ENCODE measurements at places on chromosomes 11 and 22.

DNA sequence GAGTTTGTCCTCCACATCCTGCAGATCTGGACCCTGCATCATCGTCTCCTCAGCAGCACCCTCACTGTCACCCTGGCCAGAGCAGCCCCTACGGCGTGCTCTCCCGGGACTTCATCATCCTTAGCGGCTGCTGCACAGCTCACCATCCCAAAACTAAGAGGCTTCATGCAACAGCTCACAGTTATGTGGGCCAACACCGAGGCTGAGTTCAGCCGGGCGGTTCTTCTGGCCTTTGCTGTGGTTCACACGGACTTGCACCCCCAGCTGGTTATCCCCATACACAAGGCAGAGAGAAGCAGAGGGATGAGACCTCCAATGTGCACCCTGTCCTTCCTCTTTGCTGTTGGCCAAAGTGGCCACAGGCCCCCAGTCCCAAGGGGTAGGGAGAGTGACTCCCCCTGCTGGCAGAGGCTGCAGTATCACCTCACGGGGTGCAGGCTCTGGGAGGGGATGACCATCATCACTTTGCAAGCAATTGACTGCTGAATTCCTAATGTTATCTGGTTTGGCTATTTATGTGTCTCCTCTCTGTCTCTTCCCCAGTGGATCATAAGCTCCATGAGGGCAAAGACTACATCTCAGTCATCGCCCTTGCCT is 276.8 kb downstream of the BRD1 start:
- no peak for DNase-seq

- DNase-seq: no peak
These were observed 295.6 kb downstream of the NELL1 start for GRCh38 chr11:20964985-20965384.

GRCh38 chr11:118916842-118917388 is 8.8 kb downstream of the BCL9L start:
- DNase-seq: peak; percentile 65

DNA sequence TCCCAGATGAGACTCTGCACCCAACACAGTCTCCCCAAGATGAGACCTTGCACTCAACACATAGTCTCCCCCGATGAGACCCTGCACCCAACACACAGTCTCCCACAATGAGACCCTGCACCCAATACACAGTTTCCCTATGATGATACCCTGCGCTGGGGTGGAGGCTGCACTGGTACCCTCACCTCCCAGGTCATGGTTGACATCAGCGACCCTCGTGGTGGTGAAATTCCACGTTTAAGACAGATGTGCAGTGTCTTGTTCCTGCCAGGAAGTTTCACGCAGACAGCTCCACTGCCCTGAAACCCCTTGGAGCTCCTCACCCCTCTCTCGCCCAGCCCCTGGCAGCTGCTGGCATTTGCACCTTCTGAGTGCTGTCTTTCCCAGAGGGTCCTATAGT is 9.5 kb downstream of the MUC5AC start:
- no peak for DNase-seq

- no peak for DNase-seq
These were observed 22.4 kb downstream of the PIWIL3 start for GRCh38 chr22:24752088-24752623.

DNA sequence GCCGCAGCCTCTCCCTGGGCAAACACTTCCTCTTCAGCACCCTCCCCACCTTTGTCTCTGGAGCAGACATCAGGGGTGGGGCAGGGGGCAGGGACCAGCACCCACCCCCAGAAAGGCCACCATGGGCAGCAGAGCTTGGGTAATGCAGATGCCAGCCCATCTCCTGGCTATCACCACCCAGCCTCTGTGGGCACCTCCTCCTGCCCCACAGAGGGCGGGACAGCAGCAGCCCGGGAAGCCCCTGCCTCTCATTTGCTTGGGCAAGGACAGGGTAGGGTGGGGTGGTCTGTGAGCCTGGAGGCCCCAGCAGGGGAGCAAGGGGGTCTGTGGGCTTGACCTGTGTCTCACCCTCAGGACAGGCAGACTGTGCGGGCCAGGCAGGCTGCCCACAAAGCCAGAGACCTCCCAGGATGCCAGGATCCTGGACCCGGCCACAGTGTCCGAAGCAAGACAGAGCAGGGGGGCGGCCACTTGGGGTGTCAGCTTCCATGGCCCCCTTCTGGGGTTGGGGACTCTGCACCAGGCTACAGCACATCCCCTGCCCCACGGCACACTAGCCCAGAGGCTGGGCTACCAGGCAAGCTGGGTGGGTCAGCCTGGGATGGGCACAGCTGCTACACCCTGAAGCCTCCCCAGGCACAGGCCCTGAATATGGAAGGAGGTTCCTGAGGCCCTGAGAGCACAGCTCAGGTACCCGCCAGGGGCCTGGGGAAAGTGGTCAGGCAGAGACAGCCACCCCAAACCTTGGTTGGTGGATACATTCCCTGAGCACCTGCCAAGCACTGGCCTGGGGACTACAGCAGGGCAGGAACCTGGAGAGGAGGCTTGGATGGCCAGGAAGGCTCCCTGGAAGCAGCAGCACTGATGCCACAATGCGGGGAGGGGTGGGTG is 4.5 kb downstream of the RNH1 start:
- DNase-seq: no peak

GRCh38 chr11:2375964-2376551 is 1.1 kb upstream of the CD81 start:
- DNase-seq: no peak

GRCh38 chr11:70650075-70650909 is 252.0 kb downstream of the CTTN start:
- DNase-seq: peak; percentile 71

DNA sequence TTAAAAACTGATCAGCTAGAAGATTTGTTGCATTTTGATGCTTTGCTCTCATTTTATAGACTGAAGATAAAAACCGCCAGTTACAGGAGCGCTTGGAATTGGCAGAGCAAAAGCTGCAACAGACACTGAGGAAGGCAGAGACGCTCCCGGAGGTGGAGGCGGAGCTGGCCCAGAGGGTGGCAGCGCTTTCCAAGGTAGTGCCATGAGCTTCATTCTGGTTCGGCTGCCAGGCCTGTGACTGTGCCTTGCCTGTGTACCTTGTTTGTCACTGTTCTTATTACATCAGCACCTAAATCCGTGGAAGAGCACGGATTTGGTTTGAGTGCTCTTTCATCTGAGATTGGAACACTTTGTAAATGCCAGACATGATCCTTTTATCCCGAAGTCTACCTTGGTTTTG is 61.4 kb downstream of the PPFIA1 start:
- no peak for DNase-seq

- DNase-seq: no peak
These were observed 8.6 kb upstream of the GTSE1 start for GRCh38 chr22:46287873-46288751.

GRCh38 chr11:8384199-8384821 is 120.6 kb upstream of the LMO1 start:
- peak; percentile 23 for DNase-seq

- peak; percentile 84 for DNase-seq
These were observed 556.1 kb downstream of the SOX6 start for GRCh38 chr11:15800111-15800800.

DNA sequence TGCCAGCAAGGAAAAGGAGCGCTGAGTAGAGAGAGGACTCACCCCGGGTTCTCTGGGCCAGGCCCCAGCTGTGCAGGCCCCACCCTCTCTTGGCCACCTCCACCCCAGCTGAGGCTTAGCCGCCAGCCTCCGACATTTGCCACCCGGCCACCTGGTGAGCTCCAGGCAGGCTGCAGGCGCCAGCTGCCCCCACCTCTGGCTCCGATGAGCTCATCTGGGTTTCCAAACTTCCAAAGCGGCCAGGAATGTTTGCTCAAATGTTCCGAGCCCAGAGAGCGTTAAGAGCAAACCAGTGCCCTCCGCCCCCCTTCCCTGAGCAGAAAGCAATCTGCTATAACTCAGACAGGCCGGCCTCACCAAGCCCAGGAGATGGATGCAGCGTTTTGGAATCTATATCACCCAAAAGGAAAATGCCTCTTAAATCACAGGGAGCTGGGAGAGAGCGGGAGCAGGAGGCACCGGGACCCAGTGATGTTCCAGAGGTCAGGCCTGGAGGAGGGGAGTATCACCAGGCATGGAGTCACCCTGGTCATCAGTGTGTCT is 9.1 kb upstream of the MN1 start:
- DNase-seq: no peak

DNA sequence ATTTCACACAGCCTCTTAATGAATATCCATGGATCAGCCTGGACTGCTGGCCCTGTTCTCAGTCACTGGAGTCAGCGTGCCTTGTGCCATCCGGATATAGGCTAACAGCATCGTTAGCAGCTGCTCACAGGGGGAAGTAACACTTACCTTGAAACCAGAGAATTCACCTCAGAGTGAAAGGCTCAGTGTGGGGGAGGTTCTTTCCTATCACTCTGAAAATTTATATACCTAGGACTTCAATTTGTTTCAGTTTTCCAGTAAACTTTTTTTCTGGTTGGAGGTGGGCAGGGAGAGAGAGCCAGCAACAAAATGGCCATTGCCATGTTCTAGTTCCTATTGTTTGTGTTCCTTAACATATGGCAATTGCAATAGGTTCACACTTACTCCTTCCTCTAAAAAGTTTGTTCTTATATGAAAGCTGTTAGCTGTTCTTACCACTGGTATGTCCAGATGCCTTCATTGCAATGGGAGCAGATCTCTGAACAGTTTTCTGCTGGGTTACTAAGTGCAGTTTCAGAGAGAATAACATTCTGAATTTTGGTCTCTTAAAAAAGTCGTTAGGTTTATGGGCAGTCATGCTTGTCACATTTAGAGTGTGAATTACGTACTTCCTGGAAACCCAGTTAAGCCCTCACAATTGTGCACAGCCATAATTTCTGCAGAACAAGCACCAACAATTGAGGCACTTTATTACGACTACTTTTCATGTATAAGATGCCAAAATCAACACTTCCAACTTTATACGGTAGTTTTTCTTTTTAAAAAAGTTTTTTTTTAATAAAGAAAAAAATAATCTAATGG is 247.6 kb downstream of the CADM1 start:
- no peak for DNase-seq

DNA sequence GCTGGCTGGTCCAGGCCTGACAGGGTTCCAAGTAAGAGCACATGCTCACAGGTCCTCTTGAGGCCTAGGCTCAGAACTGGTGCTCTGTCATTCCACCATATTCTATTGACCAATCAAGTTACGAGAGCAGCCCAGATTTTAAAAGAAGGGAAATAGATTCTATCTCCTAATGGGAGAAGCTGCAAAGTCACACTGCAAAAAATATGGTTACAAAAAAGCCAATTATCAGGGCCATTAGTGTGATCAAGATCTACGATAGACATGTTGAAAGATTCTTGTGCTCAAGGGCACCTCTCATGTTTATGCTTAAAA is 96.1 kb downstream of the CD44 start:
- no peak for DNase-seq

- no peak for DNase-seq
These were observed 13.1 kb upstream of the YAP1 start for GRCh38 chr11:102097186-102097585.

GRCh38 chr11:5796541-5796940 is 5.5 kb upstream of the OR52N1 start:
- DNase-seq: no peak

DNA sequence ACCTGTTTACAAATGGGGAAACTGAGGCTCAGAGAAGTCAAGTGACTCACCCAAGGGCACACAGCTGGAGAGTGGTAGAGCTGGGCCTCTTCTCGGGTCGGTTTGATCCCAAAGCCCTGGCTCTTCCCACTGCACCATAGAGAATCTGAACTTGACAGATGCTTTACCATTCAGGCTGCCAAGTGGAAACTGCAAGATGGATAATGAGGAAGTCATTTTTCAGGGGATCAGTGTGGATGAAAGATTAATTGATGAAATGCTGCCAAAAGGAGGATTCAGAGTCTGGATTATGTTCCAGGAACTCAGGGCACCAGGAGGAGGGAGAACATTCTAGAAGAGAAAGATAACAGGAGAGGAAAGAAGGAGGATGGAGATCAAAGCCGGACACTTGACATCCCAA is 185.9 kb upstream of the ZBED5 start:
- no peak for DNase-seq

GRCh38 chr11:119580081-119580480 is 148.9 kb downstream of the NECTIN1 start:
- DNase-seq: no peak
